ENCODE measurements at places on chromosomes 1 and 21. TPM values are rescaled to one million over a fixed set of nuclear protein-coding genes. Genes with fewer than 3 reads are reported as not detected.

Gene LCE1B
- not detected for total RNA-seq

Gene EFCAB7
- 3.6 TPM for total RNA-seq

GRCh38 chr1:94927405-94928175 is 680 bp upstream of the CNN3 start:
- DNase-seq: no peak

GRCh38 chr1:229579059-229579673 is 20.7 kb upstream of the ABCB10 start:
- peak; percentile 53 for DNase-seq

DNA sequence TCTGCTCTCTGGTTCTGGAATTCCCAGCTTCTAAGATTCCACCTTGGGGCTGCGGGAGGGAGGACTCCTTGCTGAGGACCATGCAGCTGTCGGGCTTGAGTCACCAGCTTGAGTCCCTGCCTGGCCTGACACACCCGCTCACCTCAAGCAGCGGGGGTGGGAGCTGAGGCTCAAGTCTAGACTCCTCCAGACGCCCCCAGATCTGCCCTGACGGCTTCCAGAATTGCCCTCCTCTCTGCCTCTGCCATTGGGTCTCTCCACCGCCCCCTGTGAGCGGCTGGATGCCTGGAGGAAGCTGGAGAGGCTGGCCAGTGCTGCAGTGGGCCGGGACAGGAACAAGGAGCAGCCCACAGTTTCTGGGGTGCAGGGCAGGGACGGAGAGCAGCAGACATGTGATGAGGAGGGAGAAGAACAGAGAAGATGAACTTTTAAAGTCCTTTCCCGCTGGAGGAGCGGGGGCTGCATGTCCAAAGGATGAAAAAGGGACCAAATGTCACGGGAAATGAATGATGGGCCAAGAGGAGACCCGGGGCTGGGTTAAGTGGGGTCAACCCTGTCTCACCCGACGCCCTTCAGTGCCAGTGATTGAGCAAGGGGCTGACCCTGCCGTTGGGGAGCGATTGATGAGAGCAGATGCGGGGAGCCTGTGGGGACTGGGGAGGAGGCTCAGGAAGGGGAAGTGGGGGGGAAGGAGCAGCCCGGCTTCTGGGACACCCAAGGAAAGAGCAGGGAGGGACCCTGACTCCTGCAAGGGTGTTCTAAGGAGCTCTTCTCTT is 13.5 kb downstream of the CRABP2 start:
- peak; percentile 71 for DNase-seq

- DNase-seq: no peak
These were observed 121.0 kb upstream of the UBE2U start for GRCh38 chr1:64082459-64082858.

DNA sequence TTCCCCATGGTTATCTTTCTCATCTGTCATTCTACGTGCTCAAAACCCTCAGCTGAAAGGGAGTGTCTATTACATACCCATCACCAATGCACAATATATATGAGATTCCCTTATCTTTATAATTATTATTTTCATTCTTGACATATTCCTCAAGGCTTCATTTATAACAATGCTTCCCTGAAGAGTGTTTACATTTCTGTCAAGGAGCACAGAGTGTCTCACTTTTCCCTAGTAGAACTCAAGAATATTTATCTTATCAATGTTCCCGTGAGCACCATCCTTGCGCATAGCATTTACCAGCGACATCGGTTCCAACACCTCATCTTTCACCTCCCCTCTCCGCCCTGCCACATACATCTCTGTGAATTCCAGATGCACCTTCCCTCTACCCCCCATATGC is 250.6 kb downstream of the PLA2G4A start:
- DNase-seq: no peak

DNA sequence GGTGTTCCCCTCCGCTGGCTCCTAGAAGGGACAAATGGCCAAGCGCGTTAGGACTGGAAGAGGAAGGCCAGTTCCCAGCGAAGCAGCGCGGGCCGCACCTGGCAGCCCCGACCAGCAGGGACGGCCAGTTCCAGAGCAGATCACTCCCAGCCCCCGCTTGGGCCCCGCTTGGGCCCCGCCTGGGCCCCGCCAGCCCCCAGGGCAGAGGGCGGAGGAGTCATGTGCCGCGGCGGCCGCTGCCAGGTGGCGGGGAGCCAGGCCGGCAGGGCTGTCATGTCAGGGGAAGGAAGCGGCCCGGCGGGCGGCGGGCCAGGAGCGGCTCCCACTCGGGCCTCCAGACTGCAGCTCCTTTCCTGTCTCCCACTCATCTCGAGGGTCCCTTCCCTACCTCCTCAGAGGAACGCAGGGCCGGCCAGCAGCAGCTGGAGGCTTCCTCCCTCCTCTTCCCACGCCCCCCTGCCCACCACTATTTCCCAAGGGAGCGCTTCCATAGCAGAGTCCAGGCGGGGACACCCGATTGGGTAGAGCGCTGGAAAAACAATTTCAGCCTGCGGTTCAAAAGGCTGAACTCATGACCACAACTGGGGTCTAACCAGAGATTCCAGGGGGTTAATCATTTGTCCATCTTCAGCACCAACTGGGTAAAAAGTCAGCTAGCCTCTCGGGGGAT is 16.5 kb downstream of the ZNF697 start:
- DNase-seq: peak; percentile 42

DNA sequence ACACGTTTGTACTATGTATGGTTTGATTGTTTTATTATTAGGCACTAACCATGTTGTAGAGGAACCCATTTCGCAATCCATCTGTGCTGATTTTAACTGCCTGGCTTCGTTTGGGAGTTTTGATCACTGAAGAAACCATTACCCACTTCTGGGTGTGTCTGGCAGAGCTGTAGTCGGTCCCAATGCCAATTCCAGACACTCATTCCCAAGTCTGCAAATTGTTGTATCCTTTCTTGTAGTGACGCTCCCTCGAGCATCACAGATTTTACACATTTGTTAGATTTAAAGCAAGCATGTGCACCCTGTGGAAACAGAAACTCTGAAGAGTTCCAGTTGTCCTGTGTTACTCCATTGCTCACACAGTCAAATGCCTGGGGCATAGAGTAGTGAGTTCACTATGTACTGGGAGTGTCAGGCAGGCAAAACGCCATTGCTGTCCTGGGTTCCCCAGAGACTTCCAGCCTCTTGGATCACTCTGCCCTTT is 31.0 kb upstream of the EFCAB14 start:
- DNase-seq: peak; percentile 18

DNA sequence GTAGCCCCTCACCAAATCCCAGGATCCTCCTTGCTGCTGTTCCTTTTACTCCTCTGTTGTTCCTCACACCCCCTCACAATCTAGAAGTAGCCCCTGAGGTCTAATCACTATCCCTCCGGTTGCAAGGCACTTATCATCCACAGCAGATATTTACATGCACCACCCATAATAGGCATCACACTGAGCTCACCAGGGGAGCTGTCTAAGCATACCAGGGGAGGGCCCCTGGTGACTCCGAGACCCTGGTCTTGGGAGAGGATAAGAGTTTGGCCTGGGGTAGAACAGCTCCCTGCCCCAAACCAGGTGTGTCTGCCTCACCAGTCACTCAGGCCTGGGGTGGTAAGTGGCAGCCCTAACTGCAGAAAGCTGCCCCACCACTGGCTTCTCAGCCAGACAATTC is 37.3 kb upstream of the ZC3H12A start:
- DNase-seq: no peak

GRCh38 chr1:206867239-206867638 is 1.8 kb downstream of the IL20 start:
- peak; percentile 72 for DNase-seq

DNA sequence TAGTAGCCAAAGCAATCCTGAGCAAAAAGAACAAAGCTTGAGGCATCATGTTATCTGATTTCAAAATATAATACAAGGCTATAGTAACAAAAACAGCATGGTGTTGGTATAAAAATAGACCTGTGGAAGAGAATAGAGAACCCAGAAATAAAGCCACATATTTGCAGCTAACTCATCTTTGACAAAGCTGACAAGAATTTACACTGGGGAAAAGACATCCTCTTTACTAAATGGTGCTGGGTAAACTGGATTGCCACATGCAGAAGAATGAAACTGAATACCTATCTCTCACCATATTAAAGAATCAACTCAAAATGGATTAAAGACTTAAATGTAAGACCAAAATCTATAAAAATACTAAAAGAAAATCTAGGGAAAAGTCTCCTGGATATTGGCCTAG is 59.5 kb upstream of the CD55 start:
- DNase-seq: peak; percentile 18

DNA sequence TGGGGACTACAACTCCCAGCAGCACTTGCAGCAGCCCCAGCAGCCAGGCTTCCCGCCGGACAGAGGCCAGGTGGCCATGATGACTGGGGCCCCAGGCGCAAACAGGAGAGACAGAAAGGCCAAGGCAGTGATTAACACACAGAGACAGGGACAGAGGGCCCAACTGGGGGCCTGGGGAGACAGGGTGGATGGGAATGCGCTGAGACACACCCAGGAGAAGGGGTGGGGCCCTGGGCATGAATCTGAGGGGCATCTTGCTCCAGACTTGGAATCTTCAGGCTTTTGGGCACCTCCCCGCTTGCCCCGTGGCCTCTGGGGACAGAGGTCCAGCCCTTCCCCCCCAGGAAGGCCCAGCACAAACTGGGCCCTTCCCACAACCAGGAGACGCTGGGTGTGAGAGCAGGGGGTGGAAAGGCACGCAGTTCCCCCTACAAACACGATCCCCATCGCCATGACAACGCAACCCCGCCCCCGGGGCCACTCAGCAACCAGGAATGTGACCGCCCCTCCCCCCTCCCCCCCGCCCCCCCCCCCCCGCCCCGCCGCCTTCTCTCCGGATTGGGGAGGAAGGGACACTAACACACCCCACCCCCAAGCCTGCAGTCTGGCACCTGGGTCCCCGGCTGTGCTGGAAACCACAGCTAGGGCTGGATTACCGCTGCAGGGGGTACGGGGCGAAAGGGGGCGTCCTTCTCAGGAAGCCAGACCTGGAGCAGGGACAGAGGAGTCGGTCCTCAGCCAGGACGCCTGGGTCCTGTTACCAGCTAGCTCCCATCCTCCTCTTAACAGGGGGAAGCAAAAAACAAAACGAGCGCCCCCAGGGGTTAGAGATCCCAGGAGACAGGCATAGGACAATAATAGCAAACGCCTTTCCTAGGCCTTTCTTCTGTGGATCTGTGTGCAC is 4.5 kb downstream of the HDGF start:
- DNase-seq: peak; percentile 93

Data from PC-3 (cell line).